ENCODE measurements at places on chromosomes 2 and 18. TPM values are rescaled to one million over a fixed set of nuclear protein-coding genes. Genes with fewer than 3 reads are reported as not detected.

GRCh38 chr2:223041527-223042109 lies 10.4 kb upstream of the KCNE4 start:
- H3K4me3 ChIP-seq, result no peak overlapping the region
- peak; percentile 80 for DNase-seq
- H3K27me3 ChIP-seq, result no peaks in the 10 kb centered on the region
- no peaks in the 10 kb centered on the region for H3K4me1 ChIP-seq
- H3K27ac ChIP-seq, result peak overlapping the region; percentile 75

DNA sequence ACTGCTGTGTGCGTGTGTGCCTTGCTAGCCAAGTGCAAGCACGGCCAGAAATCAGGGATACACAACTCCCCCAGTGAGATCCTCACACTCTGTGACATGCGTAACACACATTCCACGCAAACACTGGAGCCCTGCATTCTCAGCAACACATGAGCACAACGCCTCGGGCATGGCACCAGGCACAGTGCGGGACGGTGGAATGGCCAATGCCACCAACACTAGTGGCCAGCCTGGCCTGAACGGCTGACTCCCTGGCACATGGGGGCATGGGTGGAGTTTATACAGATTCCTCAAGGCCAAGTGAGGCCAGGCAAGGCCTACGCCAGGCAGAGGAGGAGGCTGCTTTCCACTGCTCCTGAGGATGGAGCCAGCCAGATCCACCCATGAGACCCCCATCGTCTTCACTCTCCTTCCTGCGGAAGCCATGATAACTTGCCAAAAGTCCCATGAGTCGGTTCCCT lies 56.2 kb downstream of the ANKMY1 start:
- H3K36me3 ChIP-seq, result no peaks in the 10 kb centered on the region
- H3K27ac ChIP-seq, result no peak overlapping the region
- DNase-seq, result peak; percentile 4
- H3K4me1 ChIP-seq, result no peaks in the 10 kb centered on the region

- H3K4me3 ChIP-seq, result no peak overlapping the region
- H3K27ac ChIP-seq, result no peak overlapping the region
- no peaks in the 10 kb centered on the region for H3K27me3 ChIP-seq
- DNase-seq, result no peak
- no peaks in the 10 kb centered on the region for H3K4me1 ChIP-seq
- no peaks in the 10 kb centered on the region for H3K36me3 ChIP-seq
These were observed 245.2 kb downstream of the CDCA7 start for GRCh38 chr2:173599821-173600359.

DNA sequence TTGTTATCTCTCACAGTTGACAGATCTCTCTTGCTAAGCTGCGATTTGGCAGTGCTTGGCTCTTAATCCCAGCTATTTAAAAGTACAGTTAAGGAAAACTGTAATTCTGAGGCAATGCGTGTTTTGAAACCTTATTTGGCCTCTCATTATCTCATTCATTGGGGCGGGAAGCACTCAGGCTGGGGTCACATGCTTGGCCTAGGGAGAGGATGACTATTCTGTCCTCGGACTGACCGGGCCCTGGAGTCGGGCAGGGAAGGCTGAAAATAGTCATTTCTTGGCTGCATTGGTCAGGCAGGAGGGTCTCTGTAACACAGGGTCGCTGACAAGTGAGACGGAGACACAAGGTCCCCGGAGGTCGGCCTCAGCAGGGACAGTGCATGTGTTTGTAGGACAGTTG lies 20.2 kb upstream of the EMILIN2 start:
- H3K27ac ChIP-seq, result peak overlapping the region; percentile 77
- H3K4me3 ChIP-seq, result no peak overlapping the region
- H3K27me3 ChIP-seq, result no peaks in the 10 kb centered on the region

GRCh38 chr2:18096836-18097405 lies 218.5 kb downstream of the KCNS3 start:
- no peak for DNase-seq
- no peak overlapping the region for H3K27ac ChIP-seq
- no peak overlapping the region for H3K4me3 ChIP-seq
- H3K36me3 ChIP-seq, result no peaks in the 10 kb centered on the region
- H3K4me1 ChIP-seq, result no peaks in the 10 kb centered on the region
- no peaks in the 10 kb centered on the region for H3K27me3 ChIP-seq

- no peaks in the 10 kb centered on the region for H3K27me3 ChIP-seq
- no peak for DNase-seq
- H3K27ac ChIP-seq, result no peak overlapping the region
- no peaks in the 10 kb centered on the region for H3K36me3 ChIP-seq
These were observed 26.1 kb downstream of the GAD1 start for GRCh38 chr2:170842785-170843184.

- DNase-seq, result no peak
- no peaks in the 10 kb centered on the region for H3K36me3 ChIP-seq
- no peak overlapping the region for H3K4me3 ChIP-seq
- H3K27ac ChIP-seq, result no peak overlapping the region
These were observed 99.4 kb upstream of the ARL5A start for GRCh38 chr2:151927501-151928221.

Gene IL37
- not detected for total RNA-seq

Gene RGPD3
- total RNA-seq, result not detected

- H3K27ac ChIP-seq, result no peak overlapping the region
- no peak for DNase-seq
- no peak overlapping the region for H3K4me3 ChIP-seq
- no peaks in the 10 kb centered on the region for H3K4me1 ChIP-seq
- H3K36me3 ChIP-seq, result no peaks in the 10 kb centered on the region
These were observed 25.4 kb downstream of the USP14 start for GRCh38 chr18:183769-184168.

DNA sequence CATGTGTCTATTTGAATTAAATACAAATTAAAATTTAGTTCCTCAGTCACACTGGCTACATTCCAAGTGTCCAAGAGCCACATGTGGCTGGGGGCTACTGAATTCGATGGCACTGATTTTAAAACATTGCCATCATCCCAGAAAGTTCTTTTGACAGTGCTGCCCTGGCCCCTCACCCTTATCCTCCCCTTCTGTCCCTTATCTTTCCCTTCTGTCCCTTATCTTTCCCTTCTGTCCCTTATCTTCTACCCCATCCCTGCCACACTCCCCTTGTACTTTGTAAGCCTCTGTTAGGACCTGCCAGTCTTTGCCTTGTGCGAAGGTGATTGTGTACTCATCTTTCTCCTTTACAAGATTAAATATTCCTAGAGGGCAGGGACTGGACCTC lies 85.2 kb downstream of the DNMT3A start:
- no peaks in the 10 kb centered on the region for H3K36me3 ChIP-seq
- H3K4me3 ChIP-seq, result no peak overlapping the region
- H3K27ac ChIP-seq, result no peak overlapping the region
- peaks cover 13% of the 10 kb centered on the region for H3K4me1 ChIP-seq

DNA sequence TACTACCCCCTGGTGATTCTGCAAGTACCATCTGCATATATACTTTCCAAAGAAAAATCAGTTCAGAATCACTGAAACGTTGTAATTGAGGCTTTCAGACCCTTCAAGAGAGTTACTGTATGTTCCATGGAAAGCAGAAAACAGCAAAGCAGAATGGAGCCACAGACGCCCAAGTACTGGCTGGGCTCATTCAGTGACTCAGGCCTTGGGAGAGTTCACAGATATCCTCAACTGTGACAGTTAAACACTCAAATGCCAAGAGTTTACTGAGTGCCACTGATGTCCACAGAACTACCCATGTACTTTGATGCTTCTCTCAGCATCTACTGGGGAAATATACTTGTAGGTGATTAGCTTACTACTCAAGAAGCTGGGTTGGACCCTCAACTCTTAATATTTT lies 303.4 kb downstream of the TCF4 start:
- peaks cover 5% of the 10 kb centered on the region for H3K4me1 ChIP-seq
- H3K36me3 ChIP-seq, result no peaks in the 10 kb centered on the region
- no peak for DNase-seq
- no peaks in the 10 kb centered on the region for H3K27me3 ChIP-seq
- H3K27ac ChIP-seq, result no peak overlapping the region
- no peak overlapping the region for H3K4me3 ChIP-seq

Gene TPO
- 4.4 TPM for total RNA-seq

GRCh38 chr2:102138331-102138730 lies 4.2 kb upstream of the IL1R1 start:
- no peak overlapping the region for H3K4me3 ChIP-seq
- no peak for DNase-seq
- H3K36me3 ChIP-seq, result no peaks in the 10 kb centered on the region
- no peaks in the 10 kb centered on the region for H3K27me3 ChIP-seq
- no peaks in the 10 kb centered on the region for H3K4me1 ChIP-seq
- no peak overlapping the region for H3K27ac ChIP-seq

Gene MARCHF4
- total RNA-seq, result not detected

GRCh38 chr2:212538305-212539071 lies at the start of gene ERBB4:
TSS of gene ERBB4 (minus strand) at chr2:212538802. CDS start at chr2:212538530, 272 bp downstream.
- H3K27me3 ChIP-seq, result no peaks in the 10 kb centered on the region
- no peak for DNase-seq
- no peak within 1 kb of the TSS for H3K27ac ChIP-seq
- peak within 1 kb of the TSS; percentile 36 for H3K4me3 ChIP-seq

GRCh38 chr2:8819194-8819593 lies 18.2 kb downstream of the KIDINS220 start:
- no peak overlapping the region for H3K4me3 ChIP-seq
- no peak for DNase-seq
- no peaks in the 10 kb centered on the region for H3K27me3 ChIP-seq
- no peaks in the 10 kb centered on the region for H3K36me3 ChIP-seq

- no peak for DNase-seq
- H3K4me3 ChIP-seq, result no peak overlapping the region
- no peaks in the 10 kb centered on the region for H3K4me1 ChIP-seq
- no peaks in the 10 kb centered on the region for H3K27me3 ChIP-seq
These were observed 13.8 kb upstream of the NCOA1 start for GRCh38 chr2:24477229-24477628.

GRCh38 chr18:11962597-11962996 lies 18.7 kb upstream of the IMPA2 start:
- no peaks in the 10 kb centered on the region for H3K36me3 ChIP-seq
- no peak for DNase-seq
- H3K4me3 ChIP-seq, result no peak overlapping the region
- H3K4me1 ChIP-seq, result no peaks in the 10 kb centered on the region
- no peaks in the 10 kb centered on the region for H3K27me3 ChIP-seq

DNA sequence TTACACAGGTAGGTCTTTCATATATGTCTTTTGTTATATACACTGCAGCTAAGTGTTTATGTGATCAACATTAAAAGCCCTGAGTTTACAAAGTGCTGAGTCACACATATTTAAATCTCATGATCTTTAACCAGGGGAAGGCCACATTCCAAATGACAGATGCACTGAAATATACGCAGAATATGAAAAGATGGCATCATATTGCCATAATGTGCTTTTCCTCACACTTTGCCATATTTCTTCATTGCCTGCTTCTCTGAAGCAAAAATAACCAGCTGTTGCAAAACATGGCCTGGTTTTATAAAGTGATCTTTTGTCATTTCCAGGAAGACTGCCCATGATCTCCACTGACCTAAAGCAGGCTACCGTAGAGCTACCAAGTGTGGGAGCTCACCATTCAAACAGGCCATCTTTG lies 93.5 kb upstream of the MAPRE2 start:
- no peaks in the 10 kb centered on the region for H3K36me3 ChIP-seq
- H3K4me3 ChIP-seq, result no peak overlapping the region
- DNase-seq, result no peak

DNA sequence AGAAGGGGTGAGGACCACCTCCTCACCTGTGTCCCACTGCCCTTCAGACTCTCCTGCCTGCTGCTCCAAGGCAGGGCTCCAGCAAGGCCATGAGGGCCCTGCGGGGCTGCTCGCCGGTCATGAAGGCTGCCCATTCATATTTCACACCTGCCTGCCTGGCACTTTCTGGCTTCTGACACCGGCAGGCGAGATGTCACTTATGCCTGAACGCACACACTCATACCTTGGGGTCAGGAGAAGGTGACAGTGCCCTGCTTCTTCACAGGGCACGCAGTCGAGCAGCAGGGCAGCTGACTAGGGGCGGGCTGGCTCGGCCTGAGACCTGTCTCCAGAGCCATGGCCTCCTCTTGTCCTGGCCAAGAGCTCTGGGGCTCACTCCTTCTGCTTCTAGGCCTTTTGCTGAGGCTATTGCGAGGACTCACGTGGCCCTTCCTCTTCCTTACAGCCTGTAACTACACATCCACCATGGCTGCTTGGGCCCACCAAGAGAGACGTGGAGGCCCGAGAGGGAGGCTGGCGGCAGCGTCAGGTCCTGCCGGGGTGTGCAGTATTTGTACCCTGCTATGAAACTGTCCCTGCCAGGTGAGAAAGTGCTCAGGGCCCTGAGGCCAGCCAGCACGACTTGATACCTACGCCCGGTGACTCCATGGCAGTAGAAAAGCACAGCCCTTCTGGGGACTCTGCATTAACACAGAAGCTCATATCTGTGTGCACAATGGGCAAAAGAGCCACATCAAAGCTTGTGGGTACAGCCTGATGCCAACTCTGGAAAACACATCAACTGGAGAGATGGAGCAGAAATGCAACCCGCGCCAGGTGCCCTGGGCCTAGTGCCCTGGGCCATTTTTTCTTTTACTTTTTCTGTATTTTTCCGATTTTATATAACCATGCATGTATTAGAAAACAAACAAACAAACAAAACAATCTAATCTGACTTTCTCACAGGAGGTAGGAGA lies 30.6 kb downstream of the HS6ST1 start:
- no peak overlapping the region for H3K4me3 ChIP-seq
- H3K27ac ChIP-seq, result no peak overlapping the region

Measured in uterus (tissue), 4 donors.